ENCODE measurements at places on chromosomes 2 and 18. TPM values are rescaled to one million over a fixed set of nuclear protein-coding genes. Genes with fewer than 3 reads are reported as not detected.

The PDE11A gene
- total RNA-seq = 0.28 TPM

- DNase-seq = no peak
These were observed 99.5 kb downstream of the RBMS1 start for GRCh38 chr2:160394153-160394552.

The SERPINB13 gene
- not detected for total RNA-seq

- DNase-seq = no peak
These were observed 22.3 kb upstream of the GPC1 start for GRCh38 chr2:240412975-240413812.

DNA sequence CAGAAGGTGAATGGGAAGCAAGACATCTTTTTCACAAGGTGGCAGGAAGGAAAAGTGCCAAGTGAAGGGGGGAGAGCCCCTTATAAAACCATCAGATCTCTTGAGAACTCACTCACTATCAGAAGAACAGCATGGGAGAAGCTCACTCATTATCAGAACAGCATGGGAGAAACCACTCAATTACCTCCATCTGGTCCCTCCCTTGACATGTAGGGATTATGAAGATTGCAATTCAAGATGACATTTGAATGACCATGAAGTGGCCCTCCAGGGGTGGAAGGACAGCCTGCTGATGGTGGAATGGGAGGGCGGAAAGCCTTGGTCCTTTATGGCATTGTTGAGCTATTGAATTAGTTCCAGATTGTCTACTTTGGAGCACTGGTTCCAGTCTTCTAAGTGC, 413.0 kb upstream of the MEX3C start:
- DNase-seq = no peak

- DNase-seq = peak; percentile 91
These were observed 574 bp upstream of the NCL start for GRCh38 chr2:231464576-231465540.

All from thoracic aorta (tissue), 2 donors.